ENCODE measurements at places on chromosomes 16 and 17.
A peak's percentile ranks its signal among the peaks of the same experiment; 100 is the strongest.

DNA sequence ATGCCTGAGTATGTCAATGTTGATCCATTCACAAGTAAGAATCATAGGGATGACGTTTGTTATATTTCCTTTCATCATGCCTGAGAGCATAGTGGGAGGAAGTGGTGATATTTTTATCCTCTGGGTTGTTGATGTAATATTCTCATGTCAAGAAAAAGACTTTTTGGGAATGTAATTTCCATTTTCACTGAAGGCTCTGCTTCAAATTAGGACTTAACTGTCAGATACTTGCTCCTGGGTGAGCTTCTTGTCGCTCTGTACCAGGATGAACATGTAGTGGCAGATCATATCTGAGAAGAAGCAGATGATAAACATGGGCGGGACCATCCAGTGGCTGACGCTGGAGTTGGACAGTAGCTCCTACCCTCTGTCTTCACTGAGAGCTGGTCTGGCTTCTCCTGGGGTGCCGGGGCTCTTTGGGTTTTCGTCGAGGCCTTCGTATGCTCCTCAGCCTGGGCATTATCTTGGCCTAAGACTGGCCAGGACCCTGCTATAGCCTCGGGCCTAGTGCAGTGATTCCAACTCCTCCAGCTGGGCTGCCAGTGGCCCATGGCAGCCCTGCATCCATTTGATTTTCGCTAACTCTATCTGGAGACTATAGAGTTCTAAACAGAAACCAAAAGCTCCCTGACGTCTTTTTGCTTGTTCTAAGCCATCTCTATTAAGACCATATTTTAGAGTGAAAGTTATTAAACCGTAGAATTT is 19.7 kb downstream of the CYB5B start:
- no peak for DNase-seq

DNA sequence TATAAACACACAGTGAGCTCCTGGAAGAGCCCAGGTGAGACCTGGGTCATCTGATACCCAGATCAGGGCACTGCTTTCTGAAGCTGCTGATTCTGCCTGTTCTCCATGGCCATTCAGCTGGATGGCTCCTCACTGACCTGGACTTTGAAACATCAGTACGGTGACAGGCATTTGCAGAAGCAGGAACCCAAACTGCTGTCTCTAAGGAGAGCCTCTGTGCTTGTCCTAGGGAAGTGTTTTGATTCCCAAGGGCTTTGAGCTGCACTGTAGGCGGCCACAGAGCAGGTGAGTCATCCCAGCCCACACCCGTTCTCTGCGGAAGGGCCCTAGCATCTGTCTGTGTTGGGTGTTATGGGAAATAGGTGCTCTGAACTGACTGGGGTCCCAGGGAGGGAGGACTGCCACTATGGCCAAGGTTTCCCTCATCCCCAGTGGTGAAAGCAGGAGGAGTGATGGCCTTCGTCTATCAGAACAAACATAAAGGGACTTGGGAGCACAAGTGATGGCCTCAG is 60.7 kb upstream of the ADCY9 start:
- DNase-seq: no peak

- no peak for DNase-seq
Measured at GRCh38 chr17:56182081-56182480, 28.8 kb downstream of the ANKFN1 start.

DNA sequence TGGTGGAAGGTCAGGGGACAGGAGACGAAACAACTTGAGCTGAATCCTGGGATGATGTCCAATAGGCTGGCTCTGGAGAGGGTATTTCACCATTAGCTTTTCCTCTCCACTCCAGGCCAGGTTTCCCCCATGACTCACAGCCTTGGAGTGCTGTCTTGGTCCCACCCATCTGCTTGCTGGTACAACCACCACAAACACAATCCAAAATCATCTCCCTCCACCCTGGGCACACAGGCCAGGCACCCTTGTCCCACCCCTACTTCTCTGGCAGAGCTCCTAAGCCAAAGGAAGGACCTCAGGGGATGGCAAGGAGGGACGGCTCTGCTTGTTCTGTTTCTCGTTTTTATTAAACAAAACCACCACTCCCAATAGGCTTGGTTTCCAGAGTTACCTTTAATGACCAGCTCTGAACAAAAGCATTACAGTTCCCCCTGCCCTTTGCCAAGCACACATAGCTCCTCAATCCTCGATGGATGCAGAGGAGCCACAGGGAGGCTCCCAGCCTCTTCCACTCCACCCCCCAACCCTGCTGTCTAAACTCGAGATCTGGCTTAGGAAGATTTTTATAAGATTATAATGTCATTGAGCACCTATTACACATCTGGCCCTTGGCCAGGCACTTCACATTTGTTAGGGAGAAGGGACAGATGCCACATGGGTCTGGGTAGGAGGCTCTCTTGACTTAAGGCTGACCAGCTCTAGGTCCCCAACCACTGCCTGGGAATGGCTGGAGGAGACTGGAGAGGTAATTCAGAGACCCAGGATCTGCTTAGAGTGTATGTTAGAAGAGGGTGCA is 13.3 kb downstream of the CAVIN1 start:
- no peak for DNase-seq

- DNase-seq: no peak
Measured at GRCh38 chr17:13792314-13792713, 190.6 kb upstream of the HS3ST3A1 start.

GRCh38 chr16:85347213-85347591 is 234.9 kb upstream of the CIBAR2 start:
- DNase-seq: no peak

GRCh38 chr16:65933703-65934102 is 432.8 kb upstream of the CDH5 start:
- no peak for DNase-seq

DNA sequence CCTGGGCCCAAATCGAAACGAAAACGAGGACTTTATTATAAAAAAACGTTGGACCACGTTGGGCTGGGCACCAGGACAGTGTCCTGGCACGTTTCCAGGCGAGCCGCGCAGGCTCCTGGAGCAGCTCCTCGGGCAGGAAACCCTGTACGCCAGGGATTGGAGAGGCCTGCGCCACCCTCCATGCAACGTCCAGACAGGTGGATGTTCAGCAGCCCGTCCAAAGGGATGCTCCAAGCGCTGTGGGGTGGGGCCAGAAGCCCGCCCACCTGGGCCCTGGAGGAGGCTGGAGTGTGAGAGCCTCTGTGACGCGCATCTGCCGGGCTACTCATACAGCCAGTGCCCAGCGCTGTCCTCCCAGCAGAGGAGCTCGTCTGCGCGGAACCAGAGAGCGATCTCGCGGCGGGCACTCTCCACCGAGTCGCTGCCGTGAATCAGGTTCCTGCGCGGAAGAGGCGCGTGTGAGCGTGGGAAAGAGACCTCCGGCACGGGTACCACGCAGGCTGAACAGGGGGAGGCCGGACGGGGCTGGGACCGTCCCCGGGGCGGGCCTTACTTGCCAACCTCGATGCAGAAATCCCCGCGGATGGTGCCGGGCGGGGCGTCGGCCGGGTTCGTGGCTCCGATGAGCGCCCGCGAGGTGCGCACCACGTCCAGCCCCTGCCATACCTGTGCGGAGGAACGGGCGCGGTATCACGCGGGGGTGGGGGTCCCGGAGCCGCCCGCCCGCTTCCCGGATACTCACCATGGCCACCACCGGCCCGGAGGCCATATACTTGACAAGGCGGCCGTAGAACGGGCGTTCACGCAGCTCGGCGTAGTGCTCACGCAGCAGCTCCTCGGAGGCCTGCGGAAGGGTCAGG is 785 bp downstream of the NME3 start:
- peak; percentile 38 for DNase-seq

GRCh38 chr17:78986649-78987328 is 7.1 kb upstream of the LGALS3BP start:
- no peak for DNase-seq

GRCh38 chr16:30535106-30535776 is 583 bp upstream of the ZNF747 start:
- no peak for DNase-seq

DNA sequence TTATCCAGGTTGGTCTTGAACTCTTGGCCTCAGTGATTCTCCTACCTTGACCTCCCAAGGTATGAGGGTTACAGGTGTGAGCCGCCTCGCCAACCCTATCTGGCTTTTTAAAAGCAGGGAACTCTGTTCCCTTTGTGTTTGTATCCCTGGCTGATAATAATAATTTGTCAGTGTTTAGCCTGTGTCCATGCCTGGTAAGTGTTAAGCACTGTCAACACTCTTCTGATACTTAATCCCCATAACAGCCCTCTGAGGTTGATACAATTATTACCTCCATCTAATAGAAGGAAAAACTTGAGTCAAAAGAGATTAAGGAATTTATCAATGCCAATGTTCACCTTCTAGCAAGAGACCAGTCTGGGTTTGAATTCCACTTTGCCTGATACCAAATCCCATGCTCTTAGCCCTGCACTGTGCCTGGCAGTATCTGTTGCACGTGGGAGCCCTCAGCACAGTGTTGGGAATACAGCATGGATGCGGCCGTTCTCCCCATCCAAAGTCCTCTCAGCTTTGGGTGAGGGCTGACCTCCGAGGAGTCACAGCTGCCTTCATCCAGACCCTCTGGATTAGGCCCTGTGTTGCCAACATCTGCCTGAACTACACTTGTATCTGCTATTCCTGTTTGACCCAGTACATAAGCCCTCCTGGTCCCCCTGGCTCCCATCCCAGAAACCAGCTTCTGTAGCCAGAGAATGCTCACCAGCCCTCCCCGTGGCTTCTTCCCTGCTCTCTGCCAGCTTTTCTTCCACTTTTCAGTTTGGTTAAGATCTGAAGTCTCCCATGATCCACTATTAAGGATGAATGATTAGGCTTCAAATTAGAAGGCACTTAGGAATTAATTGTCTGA is 335.6 kb upstream of the ASIC2 start:
- DNase-seq: no peak

- DNase-seq: no peak
Measured at GRCh38 chr16:19874026-19874425, 10.6 kb downstream of the GPRC5B start.

- DNase-seq: no peak
Measured at GRCh38 chr17:69722518-69722917, 308.0 kb downstream of the MAP2K6 start.

DNA sequence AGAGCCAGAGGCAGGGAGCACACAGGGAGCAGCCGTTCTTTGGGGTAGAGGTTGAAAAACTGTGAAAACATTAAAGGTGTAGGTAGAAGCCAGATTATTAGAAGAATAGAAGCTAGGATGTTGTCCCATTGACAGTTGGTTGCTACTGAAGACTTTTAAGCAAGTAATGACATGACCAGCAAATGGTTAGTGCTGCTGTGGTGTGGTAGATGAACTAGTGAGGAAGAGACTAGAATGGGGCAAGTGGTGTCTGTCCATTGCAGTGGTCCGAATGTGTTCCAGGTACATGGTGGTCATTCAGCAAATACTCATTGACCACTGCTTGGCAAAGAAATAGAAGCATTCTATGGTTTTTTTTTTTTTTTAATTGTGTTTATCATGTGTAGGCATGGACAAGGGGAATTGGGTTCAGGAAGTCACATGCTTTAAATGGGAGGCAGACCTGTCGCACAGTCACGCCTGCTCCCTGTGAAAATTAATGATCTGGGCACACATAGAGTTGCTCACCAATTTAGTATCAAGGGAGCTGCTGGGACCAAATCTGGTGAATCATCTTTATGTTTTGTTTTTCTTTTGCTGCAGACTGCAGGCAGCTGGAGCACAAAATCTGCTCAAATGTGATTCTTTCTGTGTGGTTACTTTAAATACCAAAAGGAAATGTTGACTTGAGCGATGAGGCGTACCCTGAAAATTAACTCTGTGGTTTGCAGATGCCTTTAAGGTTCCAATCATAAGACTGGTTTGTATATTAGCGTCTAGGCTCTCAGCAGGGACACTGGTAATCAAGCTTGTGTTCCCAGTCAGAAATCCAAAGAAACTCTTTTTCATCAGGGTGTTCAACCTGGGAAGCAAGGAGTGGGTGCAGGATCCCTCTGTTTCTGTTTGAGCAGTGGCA is 30.7 kb downstream of the YPEL2 start:
- DNase-seq: no peak
